ENCODE measurements at places on chromosomes 7 and 10. TPM values are rescaled to one million over a fixed set of nuclear protein-coding genes. Genes with fewer than 3 reads are reported as not detected.

The MBL2 gene
- not detected for total RNA-seq

The SPDYE8 gene
- total RNA-seq, result not detected

The CDNF gene
- 0.65 TPM for total RNA-seq

The ARID5B gene
- 10.1 TPM for total RNA-seq

The VPS37D gene
- 2.1 TPM for total RNA-seq

The CYP26A1 gene
- 0.40 TPM for total RNA-seq

The ACSM6 gene
- total RNA-seq, result not detected

Measured in thoracic aorta endothelial cell (primary cell).